Suprapubic skin (tissue), 4 donors: ENCODE measurements at places on chromosomes 5 and 9. TPM values are rescaled to one million over a fixed set of nuclear protein-coding genes. Genes with fewer than 3 reads are reported as not detected.
A peak's percentile ranks its signal among the peaks of the same experiment; 100 is the strongest.

Gene HTR1A
- not detected for total RNA-seq

Gene SQSTM1
- 272 TPM for total RNA-seq

DNA sequence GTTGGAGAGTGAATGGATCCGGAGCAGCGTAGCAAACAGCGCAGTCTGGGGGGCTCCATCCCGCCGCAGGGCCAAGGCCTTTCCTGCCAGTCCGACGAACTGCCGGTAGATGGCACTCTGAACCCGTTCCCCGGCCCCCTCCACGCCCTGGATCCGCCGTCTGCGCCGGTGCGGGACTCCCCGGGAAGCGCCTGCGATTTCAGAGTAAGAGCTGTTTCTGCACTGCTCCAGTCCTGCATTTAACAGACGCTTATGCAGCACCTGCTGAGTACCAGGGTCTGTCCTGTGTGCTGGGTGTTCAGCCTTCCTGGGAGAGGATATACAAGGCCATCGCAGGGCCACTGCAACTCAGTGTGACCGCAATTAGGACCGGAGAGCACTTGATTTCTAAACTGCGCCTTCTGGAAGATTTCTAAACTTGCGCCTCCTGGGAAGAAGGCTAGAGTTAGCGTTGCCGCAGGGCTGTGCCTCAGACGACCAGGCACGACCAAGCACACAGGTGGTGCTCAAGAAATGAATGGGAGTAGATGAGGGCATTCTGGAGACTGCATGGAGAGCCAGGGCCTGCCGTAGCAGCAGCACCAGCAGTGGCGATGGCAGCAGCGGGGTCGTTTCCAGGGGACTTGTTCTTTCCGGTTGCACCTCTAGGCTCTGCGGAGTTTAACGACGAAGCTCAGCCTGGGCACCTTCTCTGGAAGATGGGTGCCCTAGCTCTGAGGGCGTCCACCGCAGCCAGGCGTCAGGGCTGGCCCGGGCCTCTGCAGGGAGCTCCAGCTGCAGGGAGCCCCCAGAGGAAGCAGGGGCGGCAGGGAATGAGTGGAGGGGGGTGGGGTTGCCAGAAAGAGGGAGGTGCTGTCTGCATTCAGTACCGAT, 14.3 kb upstream of the TIFAB start:
- H3K36me3 ChIP-seq, result no peaks in the 10 kb centered on the region
- H3K4me1 ChIP-seq, result peaks cover 12% of the 10 kb centered on the region
- H3K27me3 ChIP-seq, result peaks cover 30% of the 10 kb centered on the region
- no peak overlapping the region for H3K27ac ChIP-seq

DNA sequence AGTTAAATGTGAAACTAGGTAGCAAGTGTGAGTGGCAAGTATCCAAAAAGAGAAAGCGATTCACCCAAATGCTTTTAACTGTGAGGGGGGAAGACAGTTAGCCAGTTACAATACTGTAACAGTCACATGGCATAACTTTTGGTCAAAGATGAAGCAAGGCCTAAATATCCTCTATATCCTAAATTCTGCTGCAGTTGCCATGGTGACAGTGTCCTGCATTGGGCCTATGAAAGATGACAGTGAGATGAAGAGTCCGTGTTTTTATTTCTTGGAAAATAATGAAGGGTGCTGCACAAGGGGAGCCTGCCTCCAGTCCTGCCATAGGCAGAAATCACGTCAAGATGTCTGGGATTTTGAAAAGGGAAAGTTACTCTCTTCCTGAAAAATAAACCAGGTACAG, 534.6 kb downstream of the NTRK2 start:
- no peak overlapping the region for H3K27ac ChIP-seq
- no peak for DNase-seq
- no peaks in the 10 kb centered on the region for H3K27me3 ChIP-seq
- H3K4me1 ChIP-seq, result peaks cover 6% of the 10 kb centered on the region
- H3K4me3 ChIP-seq, result no peak overlapping the region

GRCh38 chr9:110543631-110544051, 35.9 kb downstream of the SVEP1 start:
- H3K4me1 ChIP-seq, result peaks cover 10% of the 10 kb centered on the region
- H3K27me3 ChIP-seq, result no peaks in the 10 kb centered on the region
- H3K4me3 ChIP-seq, result no peak overlapping the region
- H3K36me3 ChIP-seq, result no peaks in the 10 kb centered on the region
- no peak for DNase-seq
- H3K27ac ChIP-seq, result peak overlapping the region; percentile 14
